AG04450 (cell line): ENCODE measurements at places on chromosomes 1 and 21.

DNA sequence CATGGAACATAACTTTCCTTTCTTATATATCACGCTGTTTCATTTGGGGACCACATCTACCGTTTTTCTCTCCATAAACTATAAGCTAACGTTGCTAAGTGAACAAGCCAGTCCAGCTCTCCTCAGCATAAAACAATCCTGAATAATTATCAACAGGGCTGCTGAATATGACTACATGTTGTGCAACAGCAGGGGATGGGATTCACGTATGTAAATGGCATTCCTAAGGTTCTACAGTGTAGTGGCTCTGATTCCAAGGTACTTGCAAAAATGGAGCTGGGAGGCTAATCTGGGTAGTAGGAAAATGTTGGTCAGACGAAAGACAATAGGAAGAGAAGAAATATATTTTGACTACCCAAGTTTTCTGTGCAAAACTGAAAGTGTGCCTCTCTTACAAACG, 262.8 kb downstream of the RWDD3 start:
- no peak for DNase-seq

- DNase-seq = no peak
Observed at GRCh38 chr1:2413495-2414296, 1.3 kb upstream of the PEX10 start.

DNA sequence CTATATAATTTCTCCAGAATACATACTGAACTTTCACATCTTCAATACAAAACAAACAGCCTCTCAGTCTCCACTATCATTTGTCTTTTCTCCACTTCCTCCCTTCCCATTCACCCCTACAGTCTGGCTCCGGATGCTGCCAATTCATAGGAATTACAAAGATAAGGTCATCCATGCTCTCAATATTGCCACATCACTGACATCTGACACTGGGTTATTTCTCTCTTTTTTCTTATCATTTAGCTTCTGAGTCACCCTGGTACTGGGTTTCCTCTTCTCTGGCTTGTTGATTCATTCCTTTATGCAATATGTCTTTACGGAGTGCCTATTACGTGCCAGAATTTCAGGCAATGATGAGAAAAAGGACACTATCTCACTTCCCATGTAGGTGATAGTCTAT, 3.1 kb upstream of the SH3BP5L start:
- DNase-seq = no peak

GRCh38 chr1:151851886-151852285, 1.6 kb downstream of the THEM5 start:
- no peak for DNase-seq

DNA sequence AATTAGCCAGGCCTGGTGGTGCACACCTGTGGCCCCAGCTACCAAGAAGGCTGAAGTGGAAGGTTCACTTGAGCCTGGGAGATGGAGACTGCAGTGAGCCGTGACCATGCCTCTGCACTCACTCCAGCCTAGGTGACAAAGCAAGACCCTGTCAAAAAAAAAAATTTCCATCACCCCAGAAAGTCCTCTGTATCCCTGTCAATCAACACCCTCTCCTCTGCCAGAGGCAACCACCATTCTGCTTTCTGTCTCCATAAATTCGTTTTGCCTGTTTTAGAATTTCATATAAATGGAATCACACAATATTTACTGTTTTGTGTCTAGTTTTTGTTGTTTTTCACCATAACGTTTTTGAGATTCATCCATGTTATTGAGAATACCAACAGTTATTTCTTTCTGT, 141.6 kb upstream of the SLC45A1 start:
- no peak for DNase-seq
